ENCODE measurements at places on chromosomes 5 and 9. TPM values are rescaled to one million over a fixed set of nuclear protein-coding genes. Genes with fewer than 3 reads are reported as not detected.

GRCh38 chr9:1998111-1998510, 17.0 kb upstream of the SMARCA2 start:
- no peak for DNase-seq

DNA sequence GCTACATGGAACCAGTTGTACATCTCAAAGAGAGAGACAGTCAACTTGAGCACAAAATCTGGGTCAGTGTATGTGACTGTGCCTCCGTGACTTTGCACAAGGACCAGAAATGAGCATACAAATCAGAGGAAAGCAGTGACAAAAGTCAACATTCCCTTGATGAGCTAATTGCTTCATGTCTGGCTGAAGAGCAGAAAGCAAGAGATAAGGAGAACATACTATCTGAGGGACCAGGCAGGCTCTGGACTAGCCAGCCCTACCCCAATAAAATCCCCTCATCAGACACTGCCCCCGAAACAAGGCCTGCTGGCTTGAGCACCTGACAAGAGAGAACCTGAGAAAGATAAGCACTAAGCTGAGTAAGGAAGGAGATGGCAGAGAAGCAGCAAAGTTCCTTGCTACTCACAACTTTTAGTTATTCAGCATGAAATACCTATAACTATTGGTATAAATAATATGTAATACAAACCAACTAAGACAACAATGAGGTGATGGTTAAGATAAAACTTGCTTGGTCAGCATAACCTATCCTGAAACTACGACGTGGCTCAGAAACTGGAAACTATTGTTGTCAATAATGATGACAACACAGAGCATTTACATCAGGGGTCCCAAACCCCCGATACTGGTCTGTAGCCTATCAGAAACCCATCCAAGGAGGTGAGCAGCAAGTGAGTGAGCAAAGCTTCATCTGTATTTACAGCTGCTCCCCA, 9.5 kb downstream of the SIL1 start:
- no peak for DNase-seq

DNA sequence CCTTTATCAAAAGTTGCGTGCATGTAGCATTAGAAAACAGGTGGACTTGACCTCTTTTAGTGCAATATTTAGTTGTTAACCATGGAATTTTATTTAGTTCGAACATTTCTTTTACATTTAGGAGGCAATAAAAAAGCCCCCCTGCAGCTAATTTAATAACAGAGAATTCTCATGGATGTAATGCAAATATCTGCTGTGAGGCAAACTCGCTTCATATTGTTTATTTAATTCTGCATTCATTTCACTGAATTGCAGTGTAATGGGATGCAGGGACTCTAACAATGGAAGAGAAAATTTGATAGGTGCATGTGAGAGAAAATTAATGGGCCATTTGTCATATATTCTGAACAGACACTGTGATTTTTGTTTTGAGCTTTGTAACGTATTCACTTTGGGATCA, 205.1 kb upstream of the CHD1 start:
- no peak for DNase-seq

The FAM78A gene
- polyA plus RNA-seq = 2.8 TPM

The SMIM33 gene
- not detected for polyA plus RNA-seq

DNA sequence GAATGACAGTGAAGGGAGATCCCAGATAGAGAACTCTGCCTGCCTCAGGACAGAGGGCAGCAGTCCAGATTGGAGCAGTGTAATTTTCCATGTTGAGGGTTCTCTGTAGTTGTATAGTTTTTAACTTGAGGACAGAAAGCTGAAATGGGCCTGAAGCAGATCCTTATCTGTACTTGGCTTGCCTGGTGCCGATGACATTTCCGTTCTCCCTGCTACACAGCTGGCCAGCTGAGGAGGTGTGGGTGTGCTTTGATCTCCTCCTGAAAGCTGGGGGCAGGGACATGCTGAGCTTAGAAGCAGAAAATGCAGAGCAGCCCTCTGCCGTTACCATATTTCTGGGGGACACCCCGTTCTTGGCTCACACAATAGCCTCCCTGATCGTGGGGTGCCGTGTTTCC, 10.5 kb downstream of the GLRX start:
- DNase-seq = no peak

DNA sequence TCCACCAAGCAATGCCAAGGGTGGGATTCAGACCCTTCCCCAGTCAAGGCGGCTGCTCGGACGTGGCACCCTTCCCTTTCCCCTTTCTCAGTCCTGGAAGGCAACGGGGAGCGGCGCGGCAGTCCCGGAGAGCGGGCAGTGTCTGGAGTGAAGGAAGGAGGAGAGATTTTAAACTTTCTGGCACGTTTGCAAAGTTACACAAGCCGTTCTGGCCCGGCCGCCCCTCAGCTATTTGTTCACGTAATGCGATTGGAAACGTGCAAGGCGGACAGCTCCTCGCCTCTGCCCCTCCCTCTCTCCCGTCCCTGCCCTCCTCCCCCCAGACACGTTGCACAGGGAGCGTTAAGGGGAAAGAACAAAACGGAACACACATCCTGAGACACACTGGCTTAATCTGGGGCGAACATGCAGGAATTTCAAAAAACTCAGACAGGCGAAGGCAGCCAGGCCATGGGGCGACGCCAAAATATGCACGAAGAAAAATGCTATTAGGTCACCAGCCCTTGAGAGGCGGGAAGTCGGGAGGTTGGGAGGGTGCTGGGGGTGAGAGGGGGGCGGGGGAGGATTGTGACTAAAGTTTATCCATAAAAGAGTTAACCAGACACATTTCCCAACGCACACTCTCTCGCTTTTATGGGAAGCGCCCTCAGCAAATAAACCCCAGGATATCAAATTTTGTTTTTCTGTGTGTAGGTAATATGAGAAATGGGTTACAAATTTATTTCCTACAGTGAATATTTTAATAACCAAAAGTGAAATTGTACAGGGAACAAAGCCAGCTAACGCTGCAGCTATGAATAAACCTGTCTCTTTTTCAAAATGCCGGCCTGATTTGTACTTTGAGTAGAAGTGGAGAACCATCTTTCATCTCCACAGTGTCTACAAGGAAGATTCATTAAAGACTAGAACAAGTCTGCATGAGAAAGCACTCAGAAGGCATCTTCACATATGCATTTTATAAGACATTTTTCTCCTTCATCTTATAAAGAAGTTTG, at the start of gene LOX:
TSS of gene LOX (minus strand) at position 144 of the 995 bp plus-strand sequence. CDS start 274 bp downstream, outside the sequence.
- no peak for DNase-seq

DNA sequence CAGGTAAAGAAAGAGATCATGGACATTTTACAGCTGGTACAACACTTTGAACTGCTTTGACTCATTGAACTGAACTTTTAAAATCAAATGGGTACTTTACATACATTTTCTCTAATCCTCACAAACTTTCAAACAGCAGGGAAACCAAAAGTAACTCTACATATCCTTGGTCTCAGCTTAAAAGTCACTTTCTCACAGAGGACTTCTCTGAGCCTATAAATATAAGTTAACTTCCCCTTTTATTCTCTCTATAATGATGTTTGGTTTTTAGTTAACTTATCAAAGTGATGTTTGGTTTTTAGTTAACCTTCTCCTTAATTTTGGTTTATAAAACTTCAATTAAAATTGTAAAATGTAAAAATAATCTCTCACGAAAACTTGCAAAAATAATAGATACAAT, 209.8 kb downstream of the MCTP1 start:
- DNase-seq = no peak

DNA sequence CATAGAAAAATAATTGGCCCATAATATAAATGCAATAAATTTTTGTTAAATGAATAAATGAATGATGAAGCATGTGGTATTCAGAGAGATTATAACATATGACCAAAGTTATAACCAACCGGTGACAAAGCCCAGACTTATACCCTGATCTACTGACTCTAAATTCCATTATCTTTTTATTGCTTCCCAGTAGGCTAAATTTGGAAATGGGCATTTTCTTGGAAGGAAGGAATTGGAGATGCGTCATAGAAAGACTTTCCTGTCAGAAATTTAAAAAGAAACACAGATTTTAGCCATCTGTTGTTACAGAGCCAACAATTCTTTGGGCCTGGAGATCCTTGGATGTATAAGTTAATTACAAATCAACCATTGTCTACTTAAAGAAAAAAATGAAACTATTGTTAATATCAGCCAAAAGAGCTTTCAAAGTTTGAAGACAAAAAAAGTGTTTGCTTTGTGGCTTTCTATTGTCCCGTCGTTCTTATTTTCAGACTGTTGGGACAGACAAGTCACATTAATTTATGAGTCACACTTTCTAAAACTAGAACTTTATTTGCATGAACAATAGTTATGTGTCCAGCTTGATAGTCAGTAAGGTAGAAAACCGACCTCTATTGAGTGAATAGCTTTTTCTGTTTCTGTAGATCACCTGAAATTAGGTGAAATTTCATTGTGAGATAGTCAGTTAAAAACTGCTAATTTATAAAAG, 428.7 kb downstream of the GABRG2 start:
- DNase-seq = no peak

The PIP5KL1 gene
- 2.0 TPM for polyA plus RNA-seq

- DNase-seq = no peak
Observed at GRCh38 chr9:78669591-78669990, 372.7 kb downstream of the PSAT1 start.

GRCh38 chr9:37596504-37596903, 4.1 kb upstream of the TOMM5 start:
- DNase-seq = no peak

- no peak for DNase-seq
Observed at GRCh38 chr5:146254223-146254622, 50.8 kb downstream of the RBM27 start.

DNA sequence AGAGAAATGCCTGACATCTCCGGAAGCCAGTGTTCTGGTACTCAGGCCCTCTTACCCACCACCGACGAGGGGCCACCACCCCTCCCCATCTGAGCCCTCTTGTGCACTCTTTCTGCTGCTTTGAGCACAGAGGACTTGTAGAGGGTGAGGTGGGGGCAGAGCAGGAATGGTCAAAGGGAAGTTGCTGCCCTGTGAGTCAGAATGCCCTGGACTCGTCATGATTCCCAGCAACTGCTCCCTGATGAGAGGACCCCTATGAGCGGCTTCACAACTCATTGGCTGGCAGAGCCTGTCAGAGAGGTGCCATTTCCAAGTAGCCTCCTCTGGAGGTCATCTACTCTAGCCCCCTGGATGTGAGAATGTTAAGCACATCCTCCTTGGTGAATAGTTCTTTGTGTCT, 845 bp downstream of the ECSCR start:
- DNase-seq = no peak

DNA sequence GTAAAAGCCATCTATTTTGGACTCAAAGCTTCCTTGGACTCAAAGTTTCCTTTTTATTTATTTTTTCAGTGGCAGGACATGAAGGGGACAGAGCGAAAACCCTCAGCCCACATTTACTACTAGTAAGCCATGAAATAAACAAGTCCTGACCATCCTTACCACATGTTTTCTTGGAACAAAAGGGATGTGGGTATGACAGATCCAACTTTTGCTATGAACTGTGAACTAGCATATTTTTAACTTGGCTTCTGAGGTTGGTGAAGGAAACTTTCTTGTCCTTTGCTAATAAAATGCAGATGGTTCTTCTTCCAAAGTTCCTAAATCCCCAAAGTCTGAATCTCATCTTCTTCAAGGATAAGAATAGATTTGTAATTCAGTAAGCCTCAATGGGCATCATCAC, 122.7 kb upstream of the TNC start:
- DNase-seq = no peak

The VAV2 gene
- 37.4 TPM for polyA plus RNA-seq

The C1QTNF3 gene
- polyA plus RNA-seq = 46.4 TPM

DNA sequence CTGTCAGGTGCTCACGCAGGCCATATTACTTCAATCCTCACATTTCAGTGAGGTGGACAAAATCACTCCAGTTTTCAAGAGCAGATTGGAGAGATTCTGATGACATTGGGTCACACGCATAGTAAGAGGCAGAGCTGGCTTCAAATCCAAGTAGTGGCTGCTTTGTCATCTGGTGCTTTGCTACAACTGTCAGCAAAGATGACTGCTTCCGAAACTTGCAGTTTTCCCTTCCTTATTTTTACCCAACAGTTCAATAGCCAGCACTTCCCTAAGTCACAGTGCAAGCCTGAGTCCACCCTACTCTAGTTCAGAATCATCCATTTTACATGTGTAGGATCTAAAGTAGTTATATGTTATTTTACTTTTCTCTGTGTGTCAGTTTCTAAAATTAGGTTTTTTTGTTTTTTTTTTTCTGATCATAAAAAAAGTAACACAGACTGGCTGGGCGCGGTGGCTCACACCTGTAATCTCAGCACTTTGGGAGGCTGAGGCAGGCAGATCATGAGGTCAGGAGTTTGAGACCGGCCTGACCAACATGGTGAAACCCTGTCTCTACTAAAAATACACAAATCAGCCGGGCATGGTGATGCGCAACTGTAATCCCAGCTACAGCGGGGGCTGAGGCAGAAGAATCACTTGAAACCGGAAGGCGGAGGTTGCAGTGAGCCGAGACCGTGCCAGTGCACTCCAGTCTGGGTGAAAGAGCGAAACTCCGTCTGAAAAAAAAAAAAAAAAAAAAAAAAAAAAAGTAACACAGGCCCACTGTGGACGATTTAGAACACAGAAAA, 49.6 kb downstream of the ANKDD1B start:
- DNase-seq = no peak

DNA sequence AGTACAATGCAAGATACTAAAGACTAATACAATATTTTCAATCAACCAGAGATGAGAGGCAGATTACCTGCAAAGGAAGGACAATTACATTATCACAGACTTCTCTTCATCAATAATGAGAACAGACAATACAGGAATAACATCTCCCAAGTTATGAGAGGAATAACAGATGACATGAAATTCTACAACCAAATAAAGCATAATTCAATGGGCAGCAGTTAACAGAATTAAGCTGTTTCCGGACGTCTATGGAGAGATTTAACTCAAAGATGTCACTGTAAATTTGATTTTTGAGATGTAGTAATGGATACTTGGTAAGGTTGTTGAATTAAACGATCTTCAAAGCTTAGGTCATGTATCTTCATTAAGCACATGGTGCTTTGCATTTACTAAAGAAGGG, 19.8 kb upstream of the PARP8 start:
- no peak for DNase-seq

The CRB2 gene
- 27.3 TPM for polyA plus RNA-seq

The IL17B gene
- 1.4 TPM for polyA plus RNA-seq

DNA sequence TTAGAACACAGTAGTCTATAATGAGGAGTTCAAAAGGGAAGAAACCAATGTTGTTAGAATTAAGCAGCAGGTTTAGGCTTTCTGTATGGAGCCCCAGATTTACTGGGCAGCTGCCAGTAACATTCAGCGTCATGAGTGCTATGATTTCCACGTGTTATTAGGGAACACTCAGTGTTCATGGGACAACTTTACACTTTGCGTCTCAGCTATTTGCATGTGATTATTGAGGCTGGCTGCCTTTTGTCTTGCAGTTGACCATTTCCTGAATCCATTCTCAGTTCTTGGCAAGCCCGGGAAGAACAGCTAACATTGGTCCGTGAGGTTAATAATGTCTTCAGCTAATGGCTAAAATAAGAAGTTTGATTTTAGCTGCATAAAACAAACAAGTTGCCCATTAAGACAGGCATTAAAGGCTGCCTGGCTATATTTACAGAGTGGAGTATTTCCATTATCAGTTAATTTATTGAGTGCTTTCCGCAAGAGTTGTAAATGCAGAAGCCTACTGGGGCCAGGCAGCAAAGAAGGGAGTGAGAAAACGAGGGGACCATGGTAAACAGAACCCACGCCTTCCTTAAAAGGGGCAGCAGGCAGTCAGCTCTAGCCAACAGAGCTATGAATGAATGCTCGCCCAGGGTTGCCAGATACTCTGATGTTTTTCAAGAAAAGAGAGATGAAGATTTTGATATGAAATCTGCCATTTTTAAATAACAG, 120.9 kb downstream of the PIP5K1B start:
- DNase-seq = no peak

GRCh38 chr9:7146582-7146981, 388.8 kb downstream of the KDM4C start:
- DNase-seq = no peak

The RANBP17 gene
- 9.4 TPM for polyA plus RNA-seq

- DNase-seq = no peak
Observed at GRCh38 chr9:107684224-107684623, 194.7 kb upstream of the KLF4 start.
